ENCODE measurements at places on chromosomes 16 and 17. TPM values are rescaled to one million over a fixed set of nuclear protein-coding genes. Genes with fewer than 3 reads are reported as not detected.

ZNF287 gene
- 5.4 TPM for total RNA-seq

TNFSF13 gene
- total RNA-seq = 1.6 TPM

LGALS9B gene
- not detected for total RNA-seq

RDM1 gene
- total RNA-seq = not detected

KRTAP4-4 gene
- not detected for total RNA-seq

IGF2BP1 gene
- total RNA-seq = not detected

TNFRSF13B gene
- 3.1 TPM for total RNA-seq

ZNF830 gene
- 36.4 TPM for total RNA-seq

GRCh38 chr17:78134899-78135385, 4.4 kb downstream of the TMC8 start:
- DNase-seq = no peak
- peaks cover 41% of the 10 kb centered on the region for H3K36me3 ChIP-seq
- H3K27ac ChIP-seq = no peak overlapping the region
- no peak overlapping the region for H3K4me3 ChIP-seq

GRCh38 chr17:56577190-56577842, 16.2 kb upstream of the NOG start:
- DNase-seq = no peak
- H3K4me3 ChIP-seq = no peak overlapping the region
- H3K4me1 ChIP-seq = no peaks in the 10 kb centered on the region
- no peak overlapping the region for H3K27ac ChIP-seq
- no peaks in the 10 kb centered on the region for H3K36me3 ChIP-seq

DNA sequence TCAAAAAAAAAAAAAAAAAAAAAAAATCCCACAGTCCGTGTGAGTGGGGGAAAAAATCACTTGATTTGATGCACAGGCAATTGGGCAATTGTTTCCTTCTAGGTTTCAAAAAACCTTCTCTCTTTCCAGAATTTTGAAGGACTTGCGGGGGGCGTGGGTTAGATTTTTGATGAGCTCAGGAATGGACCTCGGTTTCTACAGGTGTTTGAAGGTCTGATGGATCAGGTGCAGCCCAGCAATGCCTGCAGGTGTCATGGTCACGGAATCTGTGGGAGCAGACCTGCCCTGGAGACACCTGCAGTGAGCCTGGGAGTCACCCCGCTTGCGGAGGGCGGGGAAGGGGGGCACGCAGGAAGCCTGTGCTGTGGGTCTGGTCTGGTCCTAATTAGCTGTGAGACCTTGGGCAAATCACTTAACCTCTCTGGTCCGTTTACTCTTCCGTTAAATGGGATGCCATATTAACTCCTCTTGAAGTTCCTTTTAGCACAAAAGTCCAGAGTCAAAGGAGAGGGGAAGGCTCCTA, 174.2 kb downstream of the IRF8 start:
- no peak overlapping the region for H3K4me3 ChIP-seq
- no peaks in the 10 kb centered on the region for H3K27me3 ChIP-seq
- H3K27ac ChIP-seq = no peak overlapping the region
- no peaks in the 10 kb centered on the region for H3K36me3 ChIP-seq

GRCh38 chr17:56754523-56755208, 79.1 kb downstream of the C17orf67 start:
- DNase-seq = peak; percentile 21
- no peaks in the 10 kb centered on the region for H3K27me3 ChIP-seq
- H3K4me1 ChIP-seq = peaks cover 27% of the 10 kb centered on the region

DNA sequence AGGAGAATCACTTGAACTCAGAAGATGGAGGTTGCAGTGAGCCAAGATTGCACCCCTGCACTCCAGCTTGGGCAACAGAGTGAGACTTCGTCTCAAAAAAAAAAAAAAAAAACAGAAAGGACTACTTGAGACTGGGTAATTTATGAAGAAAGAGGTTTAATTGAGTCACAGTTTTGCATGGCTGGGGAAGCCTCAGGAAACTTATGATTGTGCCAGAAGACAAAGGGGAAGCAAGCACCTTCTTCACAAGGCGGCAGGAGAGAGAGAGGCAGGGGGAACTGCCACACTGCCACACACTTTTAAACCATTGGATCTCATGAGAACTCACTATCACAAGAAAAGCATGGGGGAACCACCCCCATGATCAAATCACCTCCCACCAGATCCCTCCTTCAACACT, 9.0 kb upstream of the MILR1 start:
- H3K36me3 ChIP-seq = no peaks in the 10 kb centered on the region
- no peak overlapping the region for H3K27ac ChIP-seq
- DNase-seq = no peak
- H3K4me3 ChIP-seq = no peak overlapping the region

DNA sequence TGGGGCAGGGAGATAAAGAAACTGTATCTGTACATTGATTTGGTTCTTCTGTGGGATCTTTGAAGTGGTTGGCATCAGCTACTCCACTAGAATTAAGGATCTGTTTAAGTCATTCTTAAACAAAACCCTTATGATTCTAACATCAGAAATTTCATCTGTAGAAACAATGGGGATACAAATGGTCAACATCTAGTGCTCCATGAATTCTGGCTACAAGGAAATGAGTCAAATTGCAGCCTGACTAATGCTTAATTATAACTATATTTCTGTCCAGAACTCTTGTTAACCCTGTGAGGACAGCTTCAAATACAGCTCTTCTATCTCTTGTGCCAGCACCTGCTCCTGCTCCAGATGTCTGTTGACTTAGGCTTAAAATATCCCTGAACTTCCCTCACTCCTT, 13.9 kb upstream of the GINS3 start:
- H3K4me1 ChIP-seq = no peaks in the 10 kb centered on the region
- DNase-seq = no peak
- peaks cover 11% of the 10 kb centered on the region for H3K27me3 ChIP-seq
- H3K4me3 ChIP-seq = no peak overlapping the region

- no peak overlapping the region for H3K27ac ChIP-seq
- peaks cover 3% of the 10 kb centered on the region for H3K4me1 ChIP-seq
- no peak overlapping the region for H3K4me3 ChIP-seq
- H3K27me3 ChIP-seq = no peaks in the 10 kb centered on the region
These were observed 131.4 kb downstream of the WWOX start for GRCh38 chr16:78230832-78231231.

GRCh38 chr17:61489719-61490490, 37.7 kb downstream of the TBX4 start:
- no peaks in the 10 kb centered on the region for H3K4me1 ChIP-seq
- no peak for DNase-seq
- H3K27me3 ChIP-seq = no peaks in the 10 kb centered on the region

DNA sequence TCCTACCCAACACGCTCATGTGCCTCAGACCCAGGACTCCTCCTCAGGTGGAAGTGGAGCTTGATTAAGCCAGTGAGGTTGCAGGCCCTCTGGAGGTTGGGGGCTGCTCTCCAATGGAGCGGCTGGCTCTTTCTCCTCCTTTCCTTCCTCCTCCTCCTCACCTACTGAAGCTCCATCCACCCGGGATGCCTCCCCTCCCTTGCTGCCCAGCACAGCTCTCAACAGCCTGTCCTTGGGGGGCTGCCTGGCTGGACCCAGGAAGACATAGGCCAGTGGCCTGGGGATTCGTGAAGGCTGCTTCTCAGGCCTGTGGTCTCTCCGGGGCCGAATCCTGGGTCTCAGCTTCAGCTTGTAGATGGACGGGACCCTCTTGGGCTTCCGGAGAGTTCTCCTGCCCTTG, 8.2 kb downstream of the GAS2L2 start:
- DNase-seq = no peak
- no peak overlapping the region for H3K4me3 ChIP-seq
- no peaks in the 10 kb centered on the region for H3K36me3 ChIP-seq
- peaks cover 12% of the 10 kb centered on the region for H3K4me1 ChIP-seq

DNA sequence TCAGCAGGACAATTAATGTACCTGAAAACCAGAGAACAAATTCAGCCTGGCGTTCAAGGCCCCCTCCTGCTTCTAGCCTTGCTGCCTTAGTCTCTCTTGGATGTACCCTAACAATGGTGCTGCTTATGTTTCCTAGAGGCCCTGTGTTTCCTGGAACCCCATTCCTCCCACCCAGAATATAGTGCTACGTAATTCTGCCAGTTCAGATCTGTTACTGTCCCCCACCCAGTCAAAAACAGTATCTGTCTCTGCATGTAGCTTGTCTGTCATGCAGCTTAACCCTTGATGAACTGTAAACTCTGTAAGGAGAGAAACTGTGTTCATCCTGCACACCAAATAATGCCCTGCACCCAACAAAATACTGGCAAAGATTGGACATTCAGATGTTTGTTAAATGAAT, 6.8 kb downstream of the MRTFB start:
- no peak overlapping the region for H3K27ac ChIP-seq
- H3K4me1 ChIP-seq = no peaks in the 10 kb centered on the region
- H3K27me3 ChIP-seq = no peaks in the 10 kb centered on the region

DNA sequence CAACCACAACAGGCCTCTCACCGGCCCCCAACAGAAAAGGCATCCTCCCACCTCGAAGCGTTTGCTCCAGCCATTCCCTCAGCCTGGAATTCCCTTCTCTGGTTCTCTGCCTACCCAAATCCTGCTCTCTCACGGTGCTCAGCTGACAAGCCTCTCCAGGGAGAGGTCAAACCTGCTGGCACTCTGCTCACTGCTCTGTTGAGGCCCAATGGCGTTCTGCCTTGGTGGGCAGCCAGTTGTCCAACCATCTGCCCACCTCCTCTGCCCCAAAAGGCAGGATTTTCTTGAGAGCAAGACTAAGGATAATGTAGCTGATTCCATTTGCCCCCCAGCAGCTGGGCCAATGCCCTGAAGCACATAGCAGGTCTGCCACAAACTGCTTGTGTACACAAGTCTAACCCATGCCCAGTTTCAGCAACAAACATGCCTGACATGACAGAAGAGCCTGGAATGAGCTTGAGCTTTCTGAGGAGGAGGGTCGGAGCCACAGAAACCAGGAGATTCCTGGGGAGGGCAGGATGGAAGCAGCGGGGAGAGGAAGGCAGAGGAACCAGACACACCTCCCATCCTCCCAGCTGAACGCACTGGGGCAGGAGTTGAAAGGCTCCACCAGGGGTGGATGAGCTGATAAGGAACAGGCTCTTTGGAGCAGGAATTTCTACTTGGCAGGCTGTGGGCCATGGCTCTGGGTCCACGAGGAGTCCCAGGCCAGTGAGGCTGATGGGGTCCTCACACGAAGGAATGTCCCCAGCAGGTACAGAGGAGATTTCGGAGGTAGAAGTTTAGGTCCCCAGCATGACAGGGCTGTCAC, 23.9 kb downstream of the ARHGAP27 start:
- peak overlapping the region; percentile 87 for H3K4me3 ChIP-seq
- peak overlapping the region; percentile 79 for H3K27ac ChIP-seq
- H3K36me3 ChIP-seq = peaks cover 26% of the 10 kb centered on the region
- H3K4me1 ChIP-seq = peaks cover 50% of the 10 kb centered on the region

GRCh38 chr16:58458606-58459343, 41.2 kb upstream of the NDRG4 start:
- H3K27me3 ChIP-seq = no peaks in the 10 kb centered on the region
- H3K4me1 ChIP-seq = peaks cover 2% of the 10 kb centered on the region
- DNase-seq = no peak
- H3K27ac ChIP-seq = no peak overlapping the region
- no peaks in the 10 kb centered on the region for H3K36me3 ChIP-seq

GRCh38 chr16:6642271-6642670, 690.4 kb upstream of the RBFOX1 start:
- no peak overlapping the region for H3K27ac ChIP-seq
- no peaks in the 10 kb centered on the region for H3K36me3 ChIP-seq
- DNase-seq = no peak
- H3K4me1 ChIP-seq = no peaks in the 10 kb centered on the region

DNA sequence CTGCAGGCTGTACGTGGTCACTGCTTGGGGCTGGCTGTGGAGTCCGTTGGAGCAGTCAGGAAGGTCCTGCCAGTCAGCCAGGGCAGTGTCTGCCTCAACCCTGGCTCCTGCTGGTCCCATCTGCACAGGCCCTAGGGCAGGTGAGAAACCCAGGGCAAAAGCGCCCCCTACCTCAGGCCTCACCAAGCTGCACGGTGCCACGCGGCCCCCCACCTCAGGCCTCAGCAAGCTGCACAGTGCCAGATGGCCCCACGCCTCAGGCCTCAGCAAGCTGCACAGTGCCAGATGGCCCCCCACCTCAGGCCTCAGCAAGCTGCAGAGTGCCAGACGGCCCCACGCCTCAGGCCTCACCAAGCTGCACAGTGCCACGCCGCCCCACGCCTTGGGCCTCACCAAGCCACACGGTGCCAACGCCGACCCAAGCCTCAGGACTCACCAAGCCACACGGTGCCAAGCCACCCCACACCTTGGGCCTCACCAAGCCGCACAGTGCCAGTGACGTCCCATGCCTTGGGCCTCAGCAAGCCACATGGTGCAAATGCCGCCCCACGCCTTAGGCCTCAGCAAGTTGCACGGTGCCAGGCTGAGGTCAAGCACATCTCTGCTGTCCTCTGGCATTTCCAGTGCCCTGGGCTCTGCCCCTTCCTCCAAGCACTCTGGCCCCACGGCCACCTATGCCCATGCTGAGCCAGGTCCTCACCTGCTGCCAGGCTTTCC, 5.5 kb downstream of the TMEM204 start:
- H3K36me3 ChIP-seq = peaks cover 47% of the 10 kb centered on the region
- no peak overlapping the region for H3K27ac ChIP-seq
- peaks cover 59% of the 10 kb centered on the region for H3K4me1 ChIP-seq
- DNase-seq = peak; percentile 36
- no peak overlapping the region for H3K4me3 ChIP-seq
- H3K27me3 ChIP-seq = no peaks in the 10 kb centered on the region

- no peak overlapping the region for H3K4me3 ChIP-seq
- no peaks in the 10 kb centered on the region for H3K4me1 ChIP-seq
- H3K27ac ChIP-seq = no peak overlapping the region
- no peaks in the 10 kb centered on the region for H3K27me3 ChIP-seq
- no peak for DNase-seq
These were observed 323.8 kb upstream of the ZFHX3 start for GRCh38 chr16:73371584-73372319.

DNA sequence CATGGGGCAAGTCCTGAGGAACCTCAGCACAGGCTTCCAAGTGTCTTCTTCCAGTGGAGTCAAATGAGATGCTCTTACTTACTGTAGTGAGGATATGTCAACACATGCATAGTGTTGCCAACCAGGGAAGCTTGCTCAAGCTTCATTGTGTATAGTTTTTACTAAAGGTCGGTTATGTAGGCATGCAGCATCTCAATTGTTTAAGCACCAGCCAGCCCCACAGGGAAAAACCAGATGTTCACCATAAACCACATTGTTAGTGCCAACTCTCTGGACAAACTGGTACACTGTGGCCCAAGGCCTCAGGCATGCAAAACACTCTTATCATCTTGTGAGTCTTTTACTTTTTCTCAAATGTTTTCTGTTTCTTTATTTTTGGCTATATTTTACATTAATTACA, 152.1 kb downstream of the PHKB start:
- DNase-seq = no peak
- no peak overlapping the region for H3K27ac ChIP-seq
- H3K4me3 ChIP-seq = no peak overlapping the region

GRCh38 chr17:50173335-50173941, 7.6 kb downstream of the SGCA start:
- H3K4me3 ChIP-seq = no peak overlapping the region
- peaks cover 10% of the 10 kb centered on the region for H3K4me1 ChIP-seq
- H3K27me3 ChIP-seq = no peaks in the 10 kb centered on the region
- DNase-seq = no peak
- H3K36me3 ChIP-seq = no peaks in the 10 kb centered on the region

GRCh38 chr17:59401725-59402124, 70.3 kb downstream of the YPEL2 start:
- H3K4me1 ChIP-seq = no peaks in the 10 kb centered on the region
- peak overlapping the region; percentile 23 for H3K27ac ChIP-seq
- H3K27me3 ChIP-seq = no peaks in the 10 kb centered on the region
- H3K4me3 ChIP-seq = no peak overlapping the region
- no peak for DNase-seq
- H3K36me3 ChIP-seq = peaks cover 64% of the 10 kb centered on the region

Data from CD4-positive, CD25-positive, alpha-beta regulatory T cell (primary cell).